ENCODE measurements at places on chromosomes 4 and X.

- no peak for DNase-seq
Measured at GRCh38 chr4:156933633-156934258, 37.9 kb downstream of the PDGFC start.

DNA sequence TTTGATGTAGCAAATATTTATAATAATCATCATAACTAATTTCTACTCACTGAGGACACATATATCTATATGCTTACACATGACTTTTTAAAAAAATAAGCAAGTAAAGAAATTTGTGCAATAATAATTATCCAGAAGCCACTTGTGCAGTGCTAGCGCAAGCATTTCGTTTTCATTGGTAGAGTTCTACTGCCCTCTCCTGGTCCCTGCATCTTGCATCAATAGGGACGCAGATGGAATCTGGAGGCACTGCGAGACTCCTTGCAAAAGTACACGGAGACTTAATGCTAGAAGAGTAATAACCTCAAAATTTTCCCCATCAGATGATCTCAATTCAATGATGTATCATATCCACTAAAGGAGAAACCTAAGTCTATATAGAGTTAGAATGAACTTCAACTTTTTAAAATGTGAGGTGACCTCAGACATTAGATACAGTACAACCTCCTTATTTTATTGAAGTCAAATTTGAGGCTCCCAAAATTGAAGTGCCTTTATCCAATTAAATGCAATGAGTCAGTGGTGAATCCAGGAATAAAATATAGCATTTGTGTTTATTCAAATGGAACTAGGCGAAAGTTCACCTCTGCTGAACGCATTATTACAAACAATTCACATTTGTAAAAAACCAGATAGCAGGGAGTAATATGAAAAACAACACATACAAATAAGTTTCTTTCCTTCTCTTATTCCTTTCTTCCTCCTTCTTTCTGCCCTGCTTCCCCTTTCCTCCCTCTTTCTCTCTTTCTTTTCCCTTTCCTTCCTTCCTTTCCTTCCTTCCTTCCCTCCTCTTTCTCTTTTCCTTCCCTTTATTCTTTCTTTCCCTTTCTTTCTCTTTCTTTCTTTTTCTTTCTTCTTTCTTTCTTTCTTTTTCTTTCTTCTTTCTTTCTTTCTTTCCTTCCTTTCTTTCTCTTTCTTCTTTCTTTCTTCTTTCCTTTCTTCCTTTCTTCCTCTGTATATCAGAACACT is 450.0 kb downstream of the ANKRD50 start:
- DNase-seq = peak; percentile 46

- DNase-seq = no peak
Measured at GRCh38 chrX:102599951-102600579, 750 bp downstream of the ARMCX5 start.

GRCh38 chrX:24266996-24267395 is 46.9 kb downstream of the SUPT20HL2 start:
- DNase-seq = no peak

GRCh38 chr4:15002659-15003400 is 549 bp downstream of the CPEB2 start:
- DNase-seq = peak; percentile 71

- DNase-seq = no peak
Measured at GRCh38 chrX:71912156-71912555, 1.5 kb downstream of the NHSL2 start.

DNA sequence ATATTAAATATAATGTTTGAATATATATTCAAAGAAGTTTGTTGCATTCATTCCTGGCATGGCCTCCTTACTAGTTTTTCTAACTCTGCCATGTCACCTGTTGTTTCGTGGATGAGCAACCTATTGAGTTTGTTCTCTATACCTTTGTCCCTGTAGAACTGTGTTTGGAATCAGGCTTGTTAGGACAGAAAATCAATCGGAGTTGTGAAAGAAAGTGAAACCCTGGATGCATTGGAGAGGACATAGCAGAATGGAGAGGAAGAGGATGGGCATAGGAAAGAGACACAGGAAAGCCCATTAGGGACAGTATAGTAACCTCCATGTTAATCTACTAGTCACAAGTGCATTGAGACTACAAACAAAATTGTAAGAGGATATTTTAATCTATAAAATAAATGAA is 31.2 kb downstream of the ANK2 start:
- DNase-seq = no peak

GRCh38 chr4:98744372-98745150 is 86.2 kb upstream of the TSPAN5 start:
- DNase-seq = no peak

GRCh38 chrX:150587585-150588503 is 19.4 kb downstream of the MTM1 start:
- no peak for DNase-seq

All from hepatic stellate cell (primary cell).